Right hindlimb (tissue), 1 donor: ENCODE measurements at places on chromosomes 12 and 14.

GRCh38 chr12:81627336-81628189 is 131.6 kb downstream of the PPFIA2 start:
- no peak for DNase-seq

DNA sequence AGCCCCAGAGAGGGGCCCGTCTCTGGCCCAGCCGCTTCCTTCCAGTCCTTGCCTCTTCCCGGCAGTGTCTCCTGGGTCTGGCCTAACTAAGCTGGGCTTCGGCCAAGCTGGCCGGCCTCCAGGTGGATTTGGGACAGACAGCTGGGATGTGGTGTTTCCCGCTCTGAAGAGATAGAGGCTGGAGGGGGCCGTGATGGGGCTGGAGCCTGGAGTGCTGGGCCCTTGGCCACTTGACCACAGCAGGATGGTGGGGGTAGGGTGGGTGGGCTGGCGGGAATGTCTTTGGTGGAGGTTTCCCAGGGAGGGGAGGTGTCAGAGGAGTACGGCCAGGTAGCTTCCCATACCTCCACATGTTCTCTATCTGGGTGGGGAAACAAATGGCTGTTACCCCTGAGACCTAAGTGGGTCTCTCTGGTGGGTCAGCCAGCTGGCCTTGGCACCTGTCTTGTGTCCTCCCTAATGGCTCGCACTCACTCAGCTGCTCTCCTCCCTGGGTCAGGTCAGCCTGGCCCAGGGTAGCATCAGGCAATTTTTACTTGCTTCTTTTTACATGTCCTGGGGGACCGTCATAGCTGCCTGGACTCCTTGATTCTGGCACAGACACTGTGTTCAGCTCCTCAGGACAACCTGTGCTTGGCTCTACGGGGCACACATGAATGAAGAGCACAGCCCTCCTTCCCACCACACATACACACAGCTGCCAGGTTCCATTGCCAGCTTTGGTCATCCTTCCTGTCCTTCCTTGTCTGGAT is 19.8 kb upstream of the PGF start:
- DNase-seq, result peak; percentile 93

- no peak for DNase-seq
Measured at GRCh38 chr12:13128291-13128965, 25.0 kb upstream of the GSG1 start.

DNA sequence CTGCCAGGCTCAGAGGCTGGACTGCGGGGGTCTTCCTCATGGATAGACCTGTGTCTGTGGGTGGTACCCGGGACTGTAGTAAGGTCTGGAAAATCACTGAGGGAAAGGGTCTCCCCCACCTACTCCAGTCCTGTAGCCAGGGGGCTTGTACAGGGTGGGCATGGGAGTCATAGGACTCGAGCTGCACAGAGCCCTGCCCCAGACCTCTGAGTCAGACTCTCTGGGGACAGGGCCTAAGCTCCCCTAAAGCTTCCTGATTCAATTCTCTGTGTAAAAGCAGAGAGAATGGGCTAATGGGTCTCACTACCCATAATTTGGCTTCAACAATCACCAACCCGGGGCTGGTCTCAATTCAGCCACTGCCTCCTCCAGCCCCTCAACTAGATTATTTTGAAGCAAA is 27.0 kb downstream of the LRTM2 start:
- no peak for DNase-seq

GRCh38 chr12:123119808-123120207 is 31.1 kb downstream of the PITPNM2 start:
- DNase-seq, result no peak

DNA sequence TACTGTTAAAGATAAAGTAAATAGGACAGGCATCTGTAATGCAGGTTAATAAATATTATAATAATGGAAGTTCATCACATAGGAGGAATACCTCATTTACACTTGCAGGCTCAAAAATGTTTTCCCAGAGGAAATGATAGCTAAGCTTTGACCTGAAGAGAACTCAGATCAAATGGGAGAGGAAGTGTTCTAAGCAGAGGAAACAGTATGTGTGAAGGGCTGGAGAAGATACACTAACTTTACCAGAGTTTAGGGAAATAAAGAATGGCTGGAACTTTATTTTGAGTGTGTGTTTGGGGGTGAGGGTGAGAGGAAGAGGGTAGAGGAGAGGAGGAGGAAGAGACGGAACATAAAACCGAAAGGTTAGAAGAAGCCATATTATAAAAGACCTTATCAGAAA is 34.0 kb upstream of the AP4S1 start:
- no peak for DNase-seq

GRCh38 chr12:6724409-6724797 is 557 bp downstream of the COPS7A start:
- no peak for DNase-seq

- no peak for DNase-seq
Measured at GRCh38 chr12:86669010-86669409, 412.8 kb upstream of the MGAT4C start.

GRCh38 chr12:82793751-82794281 is 107.1 kb downstream of the TMTC2 start:
- DNase-seq, result no peak

GRCh38 chr12:112482733-112483132 is 64.0 kb downstream of the PTPN11 start:
- no peak for DNase-seq
